ENCODE measurements at places on chromosomes 1 and 21. TPM values are rescaled to one million over a fixed set of nuclear protein-coding genes. Genes with fewer than 3 reads are reported as not detected.

Gene SPRR2B
- total RNA-seq, result not detected

Gene IVL
- not detected for total RNA-seq

DNA sequence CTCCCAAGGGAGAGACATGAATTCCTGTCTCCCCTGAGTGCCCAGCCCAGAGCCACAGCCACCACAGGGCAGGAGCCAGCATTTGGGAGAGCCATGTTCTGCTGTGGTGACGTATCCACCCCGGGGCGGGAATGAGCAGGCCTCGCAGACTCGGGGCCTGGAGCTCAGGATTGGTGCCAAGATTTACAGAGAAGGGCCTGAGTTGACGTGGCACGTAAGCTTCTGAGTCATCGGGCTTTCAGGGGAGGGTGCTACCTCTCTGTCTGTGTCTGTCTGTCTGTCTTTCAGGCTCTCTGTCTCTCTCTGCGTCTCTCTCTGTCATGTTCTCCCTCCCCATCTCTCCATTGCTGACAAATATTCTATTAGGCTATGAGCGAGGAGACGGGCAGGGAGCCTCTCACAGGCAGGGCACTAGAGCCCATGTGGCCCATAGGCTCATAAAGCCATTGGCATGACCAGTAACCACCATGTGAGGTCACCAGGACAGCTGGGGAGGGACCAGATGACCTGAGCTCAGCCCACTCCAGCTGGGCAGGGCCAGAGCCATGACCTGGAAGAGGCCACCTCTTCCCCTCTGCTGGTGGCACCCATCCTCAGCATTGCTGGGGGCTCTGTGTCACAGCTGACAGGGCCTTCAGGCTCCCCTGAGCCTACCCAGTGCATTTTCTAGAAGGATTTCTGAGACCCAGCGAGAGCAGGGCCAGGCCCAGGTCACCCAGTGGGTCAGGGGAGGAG, 300.0 kb upstream of the VAMP3 start:
- H3K4me1 ChIP-seq, result no peaks in the 10 kb centered on the region
- no peak overlapping the region for H3K4me3 ChIP-seq
- no peak for DNase-seq
- H3K36me3 ChIP-seq, result no peaks in the 10 kb centered on the region
- no peak overlapping the region for H3K27ac ChIP-seq

DNA sequence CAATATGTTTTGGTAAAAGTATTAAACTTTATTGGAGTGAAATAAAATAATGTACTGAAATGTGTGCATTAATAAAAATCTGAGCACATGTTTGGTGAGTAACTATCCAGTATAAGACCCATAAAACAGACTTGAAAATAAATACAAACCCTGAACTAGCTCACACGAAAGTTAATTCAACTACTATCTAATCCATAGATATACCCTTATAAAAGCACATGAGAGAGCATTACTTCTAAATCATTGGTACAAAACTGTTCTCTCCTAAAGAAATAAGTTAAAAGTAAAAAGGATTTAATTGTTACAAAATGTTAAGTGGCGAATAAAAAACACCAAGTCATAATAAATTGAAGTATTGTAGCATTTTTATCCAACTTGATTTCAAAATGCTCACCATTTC, 295.6 kb downstream of the PTPRC start:
- H3K27me3 ChIP-seq, result no peaks in the 10 kb centered on the region
- H3K27ac ChIP-seq, result peak overlapping the region; percentile 64
- H3K36me3 ChIP-seq, result no peaks in the 10 kb centered on the region
- peaks cover 50% of the 10 kb centered on the region for H3K4me1 ChIP-seq

DNA sequence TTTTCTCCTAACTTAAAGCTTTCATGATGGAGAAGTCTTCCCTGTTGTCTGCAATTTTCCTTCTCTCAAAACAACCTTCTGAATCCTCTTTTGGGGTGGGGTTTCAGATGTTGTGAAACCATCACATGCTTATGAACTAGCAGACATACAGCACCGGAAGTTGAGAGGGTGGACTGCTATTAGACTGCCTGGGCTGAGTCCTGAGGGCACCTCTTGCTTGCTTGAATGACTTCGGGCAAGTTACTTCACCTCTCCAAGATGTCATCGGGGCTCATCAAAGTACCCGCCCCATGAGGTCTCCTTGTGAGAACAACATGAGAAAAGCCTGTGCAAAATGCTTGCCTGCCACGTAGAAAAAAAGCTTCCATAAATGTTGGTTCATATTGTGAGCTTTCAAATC, 89.6 kb downstream of the CCDC185 start:
- H3K27me3 ChIP-seq, result peaks cover 32% of the 10 kb centered on the region
- no peak overlapping the region for H3K4me3 ChIP-seq
- H3K36me3 ChIP-seq, result no peaks in the 10 kb centered on the region
- H3K4me1 ChIP-seq, result no peaks in the 10 kb centered on the region
- H3K27ac ChIP-seq, result no peak overlapping the region

DNA sequence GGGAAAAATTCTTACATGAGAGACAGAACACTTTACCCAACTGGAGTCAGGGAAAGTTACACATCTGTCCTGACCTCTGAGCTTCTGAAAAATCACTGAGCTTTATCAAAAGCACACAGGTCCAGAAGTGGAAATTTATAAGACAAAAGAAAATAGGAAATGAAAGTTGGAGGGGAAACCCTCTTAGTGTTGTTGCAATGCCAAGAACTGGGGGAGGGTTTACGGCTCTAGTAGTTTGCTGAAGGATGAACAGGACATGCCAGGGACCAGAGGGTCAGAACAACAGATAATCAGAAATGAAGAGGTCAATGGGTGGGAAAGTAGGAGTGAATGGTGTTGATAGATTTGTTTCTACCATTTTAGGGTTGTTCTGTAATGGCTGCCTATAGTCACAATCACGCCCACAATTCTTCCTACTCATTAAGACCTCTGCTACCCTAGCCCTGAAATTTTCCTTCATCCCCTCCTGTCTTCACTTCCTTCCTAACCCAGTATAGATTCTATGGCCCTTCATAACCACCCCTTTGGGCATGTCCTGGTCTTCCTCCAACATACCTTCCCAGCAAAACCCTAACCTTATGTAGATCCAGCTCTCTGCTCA, 30.3 kb upstream of the FMOD start:
- DNase-seq, result no peak
- no peaks in the 10 kb centered on the region for H3K4me1 ChIP-seq
- H3K36me3 ChIP-seq, result no peaks in the 10 kb centered on the region

GRCh38 chr1:9100471-9101043, 28.3 kb downstream of the GPR157 start:
- no peaks in the 10 kb centered on the region for H3K27me3 ChIP-seq
- H3K4me1 ChIP-seq, result no peaks in the 10 kb centered on the region

Gene RHD
- not detected for total RNA-seq

DNA sequence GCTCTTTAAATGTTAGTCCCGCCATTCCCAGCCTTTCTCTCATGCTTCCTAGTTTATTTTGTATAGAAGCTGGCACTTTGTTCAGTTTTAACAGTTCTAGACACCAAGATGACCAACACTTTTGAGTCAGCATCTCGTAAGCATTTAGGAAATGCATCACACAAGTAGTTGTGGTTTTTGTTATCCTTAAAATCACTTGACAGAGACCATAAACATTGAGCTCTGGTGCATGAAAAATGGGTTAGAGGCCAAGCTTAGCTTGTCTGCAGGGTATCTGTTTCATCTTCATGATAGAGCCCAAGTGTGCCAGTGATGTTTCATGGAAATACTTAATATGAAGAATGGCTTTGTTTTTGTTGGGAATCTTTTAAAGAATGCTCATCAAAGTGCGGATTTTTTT, 159.7 kb downstream of the DISP1 start:
- no peak overlapping the region for H3K4me3 ChIP-seq
- H3K36me3 ChIP-seq, result no peaks in the 10 kb centered on the region
- DNase-seq, result no peak
- H3K27me3 ChIP-seq, result no peaks in the 10 kb centered on the region
- H3K4me1 ChIP-seq, result no peaks in the 10 kb centered on the region

DNA sequence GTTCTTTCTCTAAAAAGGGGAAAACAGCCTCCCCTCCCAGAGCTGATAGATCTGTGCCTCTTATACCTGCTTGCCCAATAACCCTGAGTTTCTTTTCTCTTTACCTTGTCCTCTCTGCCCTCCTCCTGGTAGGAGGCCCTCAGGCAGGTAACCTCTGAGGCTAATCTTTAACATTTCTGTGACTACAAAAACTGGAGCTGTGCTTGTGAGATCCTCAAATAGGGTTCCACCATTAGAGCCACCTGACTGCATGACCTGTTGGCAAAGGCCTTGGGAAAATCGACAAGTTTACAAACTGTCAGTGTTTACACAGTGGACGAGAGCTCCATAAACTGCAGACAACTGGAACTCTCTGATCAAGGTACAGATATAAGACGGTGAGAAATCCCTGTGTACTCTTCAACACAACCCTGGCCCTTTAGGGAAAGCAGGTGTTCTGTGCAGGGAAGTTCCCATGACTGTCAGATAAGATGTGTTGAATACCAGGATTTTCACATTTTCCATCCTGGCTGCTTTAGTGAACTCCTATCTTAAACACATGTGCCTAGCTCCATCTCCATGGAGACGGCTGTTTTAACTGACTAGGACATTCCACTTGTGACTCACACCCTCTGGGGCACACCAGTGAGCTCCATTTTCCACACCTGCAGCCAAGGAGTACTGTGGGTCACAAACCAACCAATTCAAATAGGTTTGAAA, 38.3 kb downstream of the ECE1 start:
- no peak overlapping the region for H3K27ac ChIP-seq
- H3K36me3 ChIP-seq, result peaks cover 14% of the 10 kb centered on the region
- H3K27me3 ChIP-seq, result no peaks in the 10 kb centered on the region
- H3K4me3 ChIP-seq, result no peak overlapping the region
- no peak for DNase-seq

GRCh38 chr1:153842006-153842471, 66.8 kb downstream of the SLC27A3 start:
- no peak overlapping the region for H3K27ac ChIP-seq
- H3K27me3 ChIP-seq, result no peaks in the 10 kb centered on the region
- H3K4me3 ChIP-seq, result no peak overlapping the region
- H3K4me1 ChIP-seq, result no peaks in the 10 kb centered on the region

Gene ADCY10
- total RNA-seq, result 0.06 TPM

Gene ADAR
- 255 TPM for total RNA-seq

Gene LCE3D
- total RNA-seq, result not detected

GRCh38 chr1:243230914-243231313, 24.2 kb downstream of the CEP170 start:
- H3K4me1 ChIP-seq, result peaks cover 3% of the 10 kb centered on the region
- H3K4me3 ChIP-seq, result no peak overlapping the region
- H3K27ac ChIP-seq, result no peak overlapping the region

Gene BSND
- not detected for total RNA-seq

Gene RGS8
- total RNA-seq, result not detected

Gene SYTL1
- total RNA-seq, result 203 TPM

Gene SFN
- 1.6 TPM for total RNA-seq

DNA sequence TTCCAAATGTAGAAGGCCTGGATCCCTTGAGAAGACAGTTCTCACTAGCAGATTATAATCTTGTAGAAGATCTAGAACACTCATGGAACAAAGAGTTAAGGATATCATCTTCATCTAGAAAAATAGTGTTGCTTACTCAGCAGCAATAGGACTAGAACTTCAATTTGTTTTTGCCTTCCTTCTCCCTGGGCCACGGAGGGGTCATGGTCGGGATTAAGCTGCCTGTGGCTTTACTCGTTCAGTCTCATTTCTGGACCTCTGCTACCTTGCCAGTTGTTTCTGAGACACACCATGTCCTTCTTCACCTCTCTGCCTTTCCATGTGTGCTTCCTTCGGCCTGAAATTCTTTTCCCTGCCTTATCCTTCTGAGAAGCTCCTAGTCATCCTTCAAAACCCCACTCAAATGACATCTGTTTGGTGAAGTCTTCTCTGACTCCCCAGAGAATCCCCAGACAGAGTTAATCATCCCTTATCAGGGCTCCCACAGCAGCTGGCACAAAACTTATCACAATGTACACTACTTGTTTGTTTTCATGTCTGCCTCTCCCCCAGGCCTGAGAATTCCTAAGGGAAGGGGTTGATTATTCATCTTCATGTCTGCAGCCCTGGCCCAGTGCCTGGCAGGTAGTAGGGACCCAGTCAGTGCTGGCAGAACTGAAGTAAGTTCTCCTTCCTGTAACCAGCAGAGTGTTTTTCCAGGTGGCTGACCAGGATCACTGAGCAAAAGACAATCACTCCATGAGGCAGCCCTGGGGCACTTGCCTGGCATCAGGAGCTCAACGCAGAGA, 15.5 kb upstream of the SNX27 start:
- H3K27me3 ChIP-seq, result no peaks in the 10 kb centered on the region
- H3K27ac ChIP-seq, result no peak overlapping the region
- H3K4me1 ChIP-seq, result no peaks in the 10 kb centered on the region
- no peak for DNase-seq
- no peaks in the 10 kb centered on the region for H3K36me3 ChIP-seq
- H3K4me3 ChIP-seq, result no peak overlapping the region

GRCh38 chr1:17721444-17721843, 33.7 kb upstream of the ACTL8 start:
- H3K27ac ChIP-seq, result no peak overlapping the region
- H3K27me3 ChIP-seq, result peaks cover 20% of the 10 kb centered on the region
- no peak for DNase-seq

DNA sequence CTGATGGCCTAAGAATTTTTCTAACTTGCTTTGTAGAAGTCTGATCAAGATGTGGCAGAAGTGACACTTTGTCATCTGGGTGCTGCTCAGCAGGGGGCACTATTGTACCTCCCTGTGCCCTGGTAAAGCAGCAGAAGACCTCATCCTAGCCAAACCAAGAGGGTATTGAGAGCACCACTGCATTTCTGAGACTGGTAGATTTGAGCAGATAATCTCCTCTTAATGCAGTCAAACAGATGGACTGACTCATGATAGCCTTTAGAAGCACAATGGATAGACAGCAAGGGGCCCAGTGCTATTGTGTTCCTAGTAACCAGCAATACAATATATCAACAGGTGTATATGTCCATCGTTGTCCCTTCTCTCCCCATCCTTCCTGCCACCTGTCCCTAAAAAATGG, 5.7 kb downstream of the TPM3 start:
- H3K4me1 ChIP-seq, result peaks cover 7% of the 10 kb centered on the region
- no peak overlapping the region for H3K27ac ChIP-seq
- peak; percentile 66 for DNase-seq

Gene GJA4
- total RNA-seq, result not detected

GRCh38 chr21:35927262-35927661, 133.1 kb downstream of the SETD4 start:
- H3K27me3 ChIP-seq, result no peaks in the 10 kb centered on the region
- H3K4me1 ChIP-seq, result no peaks in the 10 kb centered on the region
- no peak overlapping the region for H3K4me3 ChIP-seq
- no peaks in the 10 kb centered on the region for H3K36me3 ChIP-seq
- DNase-seq, result no peak
- no peak overlapping the region for H3K27ac ChIP-seq

Gene TLR5
- 8.1 TPM for total RNA-seq
